Neural progenitor cell (in vitro differentiated cells): ENCODE measurements at places on chromosomes 2 and 18. TPM values are rescaled to one million over a fixed set of nuclear protein-coding genes. Genes with fewer than 3 reads are reported as not detected.

- no peaks in the 10 kb centered on the region for H3K36me3 ChIP-seq
- no peak overlapping the region for H3K27ac ChIP-seq
- no peaks in the 10 kb centered on the region for H3K27me3 ChIP-seq
- no peaks in the 10 kb centered on the region for H3K4me1 ChIP-seq
- no peak overlapping the region for H3K4me3 ChIP-seq
Measured at GRCh38 chr18:32152705-32153448, 37.0 kb upstream of the MEP1B start.

DNA sequence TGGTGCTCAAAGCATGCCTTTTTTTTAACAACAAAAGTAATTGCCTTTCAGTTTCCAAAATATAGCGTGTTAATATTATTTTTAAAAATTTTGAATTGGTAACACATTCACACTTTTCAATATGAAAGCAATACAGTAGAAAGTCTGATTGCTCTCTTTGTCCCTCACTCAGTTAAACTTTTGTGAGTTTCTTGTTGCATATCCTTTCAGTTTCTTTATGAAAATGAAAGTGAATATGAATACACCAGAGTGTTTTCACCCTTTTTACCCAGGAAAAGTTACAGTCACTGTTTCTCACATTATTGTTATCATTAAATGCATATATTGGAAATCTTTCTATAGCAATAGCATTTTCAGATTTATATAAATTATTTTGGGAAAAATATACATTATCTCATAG is 377.4 kb upstream of the CRIM1 start:
- H3K36me3 ChIP-seq: no peaks in the 10 kb centered on the region
- no peak for DNase-seq
- H3K4me3 ChIP-seq: no peak overlapping the region

- H3K27ac ChIP-seq: no peak overlapping the region
- peaks cover 57% of the 10 kb centered on the region for H3K4me1 ChIP-seq
- H3K4me3 ChIP-seq: no peak overlapping the region
- DNase-seq: no peak
- H3K36me3 ChIP-seq: no peaks in the 10 kb centered on the region
Measured at GRCh38 chr2:60532421-60532820, 21.0 kb downstream of the BCL11A start.

DPP4 gene
- total RNA-seq: 0.12 and 0.49 TPM in 2 replicates

DNA sequence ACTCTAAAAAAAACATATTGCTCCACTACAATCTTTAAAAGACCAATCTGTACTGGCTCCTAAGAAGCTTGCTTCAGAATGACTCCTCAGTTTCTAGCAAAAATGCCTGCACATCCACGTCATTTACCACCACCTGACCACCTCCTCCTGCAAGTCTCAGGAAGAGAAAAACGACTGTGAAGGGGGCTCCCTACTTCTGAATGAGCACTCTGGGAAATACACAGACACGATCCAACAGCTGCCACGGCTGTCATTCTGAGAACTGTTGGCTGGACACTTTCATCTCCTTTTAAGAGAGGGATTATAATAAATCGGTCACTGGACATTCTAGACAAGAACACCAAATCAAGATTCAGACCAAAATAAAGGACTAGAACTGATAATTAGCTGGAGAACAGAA is 21.5 kb downstream of the EPG5 start:
- peaks cover 7% of the 10 kb centered on the region for H3K36me3 ChIP-seq
- H3K27me3 ChIP-seq: no peaks in the 10 kb centered on the region
- H3K4me1 ChIP-seq: no peaks in the 10 kb centered on the region
- H3K27ac ChIP-seq: no peak overlapping the region

- no peak for DNase-seq
- H3K4me3 ChIP-seq: no peak overlapping the region
- H3K36me3 ChIP-seq: no peaks in the 10 kb centered on the region
- no peaks in the 10 kb centered on the region for H3K4me1 ChIP-seq
- H3K27ac ChIP-seq: no peak overlapping the region
- no peaks in the 10 kb centered on the region for H3K27me3 ChIP-seq
Measured at GRCh38 chr2:236653863-236654262, 84.2 kb downstream of the ACKR3 start.

- no peaks in the 10 kb centered on the region for H3K36me3 ChIP-seq
- H3K27me3 ChIP-seq: peaks cover 6% of the 10 kb centered on the region
- peaks cover 18% of the 10 kb centered on the region for H3K4me1 ChIP-seq
- H3K27ac ChIP-seq: peak overlapping the region; percentile 93
Measured at GRCh38 chr2:120013597-120014223, 833 bp downstream of the EPB41L5 start.

- no peaks in the 10 kb centered on the region for H3K27me3 ChIP-seq
- H3K4me1 ChIP-seq: no peaks in the 10 kb centered on the region
- H3K27ac ChIP-seq: no peak overlapping the region
- H3K4me3 ChIP-seq: no peak overlapping the region
- H3K36me3 ChIP-seq: no peaks in the 10 kb centered on the region
Measured at GRCh38 chr2:218444692-218445357, 25.9 kb downstream of the VIL1 start.

DNA sequence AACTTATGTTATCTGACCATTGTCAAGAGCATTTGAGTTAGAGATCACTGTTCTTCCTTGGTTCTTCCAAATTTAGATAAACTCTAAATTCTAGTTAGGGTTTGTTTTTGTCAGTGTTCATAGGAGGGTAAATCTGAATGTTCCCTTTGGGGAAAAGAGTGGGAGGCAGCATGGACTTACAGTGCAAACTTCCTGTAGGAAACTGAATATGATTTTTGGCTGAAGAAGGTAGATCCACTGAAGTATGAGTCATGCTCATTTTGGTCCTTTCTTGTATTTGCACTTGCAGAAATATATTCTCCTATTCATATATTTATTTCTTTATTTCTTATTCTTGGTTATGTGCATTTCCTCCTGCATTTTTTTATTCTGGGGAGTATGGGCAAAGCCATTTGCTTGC is 27.3 kb downstream of the CCDC85A start:
- H3K4me1 ChIP-seq: no peaks in the 10 kb centered on the region
- peaks cover 9% of the 10 kb centered on the region for H3K27me3 ChIP-seq
- no peak overlapping the region for H3K4me3 ChIP-seq

- no peak overlapping the region for H3K4me3 ChIP-seq
- no peak for DNase-seq
- H3K36me3 ChIP-seq: no peaks in the 10 kb centered on the region
- no peak overlapping the region for H3K27ac ChIP-seq
Measured at GRCh38 chr2:44722026-44722625, 219.4 kb upstream of the SIX3 start.

DNA sequence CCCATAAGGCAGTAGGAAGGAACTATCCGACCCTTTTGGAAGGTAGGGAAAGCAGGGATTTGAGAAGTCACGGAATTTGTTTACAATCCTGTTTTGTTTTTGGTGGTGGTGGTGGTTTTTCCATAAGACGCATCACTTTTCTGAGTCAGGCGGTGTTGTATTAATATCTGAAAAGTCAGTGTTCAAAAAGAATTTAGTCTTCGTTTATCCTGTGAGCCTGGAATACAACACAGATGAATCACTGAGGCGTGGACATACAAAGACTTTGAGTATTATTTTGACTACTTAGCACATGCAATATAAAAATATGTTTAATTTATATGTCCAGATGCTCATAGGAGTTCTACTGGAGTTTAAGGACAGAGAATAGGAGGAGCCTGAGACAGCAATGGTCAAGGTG is 785 bp downstream of the ZNF892 start:
- peaks cover 34% of the 10 kb centered on the region for H3K36me3 ChIP-seq
- peaks cover 5% of the 10 kb centered on the region for H3K4me1 ChIP-seq
- H3K27me3 ChIP-seq: peaks cover 14% of the 10 kb centered on the region
- no peak for DNase-seq

GRCh38 chr2:152950126-152950525 is 231.7 kb downstream of the ARL6IP6 start:
- no peaks in the 10 kb centered on the region for H3K4me1 ChIP-seq
- no peak overlapping the region for H3K27ac ChIP-seq
- no peak overlapping the region for H3K4me3 ChIP-seq

DNA sequence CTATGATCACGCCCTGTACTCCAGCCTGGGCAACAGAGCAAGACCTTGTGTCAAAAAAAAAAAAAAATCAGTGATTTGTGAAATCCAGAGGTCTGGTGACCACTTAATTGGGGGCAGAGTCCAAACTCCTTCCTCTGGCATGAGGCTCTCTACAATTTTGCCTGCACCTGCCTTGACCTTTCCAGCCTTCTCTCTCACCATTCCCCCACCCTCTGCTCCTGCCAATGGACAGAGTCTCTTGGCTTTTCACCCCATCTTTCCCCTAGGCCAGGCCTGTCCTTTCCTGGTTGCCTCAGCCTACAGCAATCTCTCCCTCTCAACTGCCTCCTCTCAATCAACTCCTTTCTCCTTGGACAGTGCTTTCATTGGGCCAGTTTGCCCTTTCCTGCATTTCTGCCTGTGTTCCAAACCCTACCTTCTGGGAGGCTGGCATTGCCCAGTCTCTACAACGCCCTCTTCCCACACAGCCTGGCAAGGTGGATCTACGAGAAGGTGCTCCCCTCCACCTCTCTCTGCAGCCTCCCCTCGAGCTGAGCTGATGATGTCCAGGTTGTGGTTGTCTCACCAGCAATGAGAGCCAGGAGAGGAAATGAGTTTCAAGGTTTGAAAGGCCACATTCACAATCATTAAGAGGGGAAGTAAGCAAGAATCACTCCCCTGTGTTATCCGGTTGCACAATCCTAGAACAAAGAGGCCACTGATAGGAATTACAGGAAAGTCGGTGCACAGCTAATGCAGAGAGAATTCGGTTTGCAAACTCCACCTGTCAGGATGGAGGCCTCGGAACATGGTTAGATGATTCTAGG is 39.5 kb upstream of the NPAS2 start:
- no peak overlapping the region for H3K27ac ChIP-seq
- H3K36me3 ChIP-seq: no peaks in the 10 kb centered on the region
- H3K27me3 ChIP-seq: no peaks in the 10 kb centered on the region
- H3K4me3 ChIP-seq: no peak overlapping the region

C2orf92 gene
- total RNA-seq: 3.3 and 6.2 TPM in 2 replicates

- no peak overlapping the region for H3K4me3 ChIP-seq
- H3K27me3 ChIP-seq: no peaks in the 10 kb centered on the region
- DNase-seq: no peak
Measured at GRCh38 chr18:50663626-50664441, 103.9 kb downstream of the MAPK4 start.

GRCh38 chr2:58535990-58536389 is 294.9 kb upstream of the FANCL start:
- H3K36me3 ChIP-seq: no peaks in the 10 kb centered on the region
- peaks cover 45% of the 10 kb centered on the region for H3K4me1 ChIP-seq
- H3K4me3 ChIP-seq: no peak overlapping the region
- DNase-seq: no peak

DOK6 gene
- total RNA-seq: 0.43 TPM in 2 replicates

LRP1B gene
- total RNA-seq: 0.09 TPM in 1 of 2 replicates, not detected in the other

CD8B2 gene
- not detected in 2 replicates for total RNA-seq

OSR1 gene
- total RNA-seq: not detected in 2 replicates

SLC39A6 gene
- total RNA-seq: 70.6 and 92.5 TPM in 2 replicates

GRCh38 chr2:96024336-96025193 is 10.2 kb downstream of the GPAT2 start:
- DNase-seq: no peak
- H3K27me3 ChIP-seq: no peaks in the 10 kb centered on the region
- H3K27ac ChIP-seq: no peak overlapping the region
- H3K36me3 ChIP-seq: no peaks in the 10 kb centered on the region

DNA sequence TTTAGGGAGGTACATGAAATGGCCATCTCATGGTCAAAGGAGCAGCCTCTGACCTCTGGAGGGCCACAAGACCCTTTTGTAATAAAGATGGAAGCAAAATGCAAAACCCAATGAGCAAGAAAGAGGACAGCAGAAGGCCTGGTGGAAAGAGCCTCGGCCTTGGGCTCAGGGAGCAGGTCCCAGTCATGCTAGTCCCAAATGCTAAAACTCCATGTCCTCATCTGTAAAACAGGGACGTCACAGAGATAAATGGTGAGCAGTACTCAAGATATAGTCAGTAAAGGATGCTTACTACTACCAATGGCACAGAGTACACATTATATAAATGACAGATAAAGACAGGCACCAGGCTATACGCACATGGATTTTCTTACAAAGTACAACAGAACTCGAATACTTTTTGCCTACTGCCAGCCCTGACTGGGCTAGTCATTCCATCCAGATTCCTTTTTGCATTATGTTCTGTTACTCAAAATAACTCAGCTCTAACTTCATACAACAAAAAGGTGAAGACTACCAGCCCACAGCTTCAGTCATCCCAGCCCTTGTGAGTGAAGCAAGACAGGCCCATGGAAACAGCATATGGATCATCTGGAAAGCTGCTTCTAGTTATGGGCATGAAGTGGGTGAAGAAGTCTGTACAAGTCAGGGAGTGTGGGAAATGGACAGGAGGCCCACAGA is 64.9 kb upstream of the TFCP2L1 start:
- H3K27me3 ChIP-seq: no peaks in the 10 kb centered on the region
- no peaks in the 10 kb centered on the region for H3K36me3 ChIP-seq
- no peaks in the 10 kb centered on the region for H3K4me1 ChIP-seq
- no peak for DNase-seq
- no peak overlapping the region for H3K27ac ChIP-seq
- no peak overlapping the region for H3K4me3 ChIP-seq

GRCh38 chr2:191835539-191836350 is 11.1 kb downstream of the CAVIN2 start:
- no peak for DNase-seq
- peaks cover 14% of the 10 kb centered on the region for H3K4me1 ChIP-seq
- H3K27me3 ChIP-seq: no peaks in the 10 kb centered on the region
- no peak overlapping the region for H3K27ac ChIP-seq
- H3K4me3 ChIP-seq: no peak overlapping the region
- no peaks in the 10 kb centered on the region for H3K36me3 ChIP-seq

GRCh38 chr2:165815299-165816141 is 21.5 kb upstream of the GALNT3 start:
- H3K4me3 ChIP-seq: no peak overlapping the region
- no peak overlapping the region for H3K27ac ChIP-seq
- no peaks in the 10 kb centered on the region for H3K4me1 ChIP-seq
- no peaks in the 10 kb centered on the region for H3K36me3 ChIP-seq
- no peak for DNase-seq
- no peaks in the 10 kb centered on the region for H3K27me3 ChIP-seq
